ENCODE measurements at places on chromosomes 4 and X.
A peak's percentile ranks its signal among the peaks of the same experiment; 100 is the strongest.

- no peak for DNase-seq
These were observed 8.2 kb upstream of the YIPF6 start for GRCh38 chrX:68490644-68491043.

DNA sequence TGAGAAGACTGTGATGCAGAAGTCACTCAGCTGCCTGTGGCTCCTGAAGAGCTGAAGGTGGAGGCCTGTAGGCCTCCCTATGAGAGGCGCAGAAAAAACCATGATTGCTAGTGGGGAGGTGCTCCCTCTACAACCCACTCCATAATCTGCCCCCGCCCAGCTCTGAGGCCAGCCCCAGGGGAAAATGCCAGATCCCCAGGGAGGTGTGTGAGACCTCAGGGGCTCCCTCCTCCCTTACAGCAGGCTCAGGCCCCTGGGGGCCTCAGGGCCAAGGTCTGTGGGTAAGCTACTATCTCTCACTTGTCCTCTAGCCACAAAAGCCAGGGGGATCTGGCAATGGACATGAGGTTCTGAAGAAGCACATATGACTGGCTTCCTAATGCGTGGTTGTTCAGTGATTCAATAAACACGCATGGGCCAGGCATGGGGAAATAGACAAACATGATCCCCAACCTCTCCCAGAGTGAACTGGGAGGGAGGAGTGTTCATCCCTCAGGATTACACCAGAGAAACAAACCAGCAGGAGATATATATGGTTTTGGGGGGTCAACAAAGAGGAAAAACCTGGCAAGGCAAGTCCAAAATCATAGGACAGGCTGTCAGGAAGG, 51.0 kb upstream of the MTM1 start:
- DNase-seq = no peak

GRCh38 chr4:82462415-82462831, 32.0 kb downstream of the ENOPH1 start:
- DNase-seq = peak; percentile 93

DNA sequence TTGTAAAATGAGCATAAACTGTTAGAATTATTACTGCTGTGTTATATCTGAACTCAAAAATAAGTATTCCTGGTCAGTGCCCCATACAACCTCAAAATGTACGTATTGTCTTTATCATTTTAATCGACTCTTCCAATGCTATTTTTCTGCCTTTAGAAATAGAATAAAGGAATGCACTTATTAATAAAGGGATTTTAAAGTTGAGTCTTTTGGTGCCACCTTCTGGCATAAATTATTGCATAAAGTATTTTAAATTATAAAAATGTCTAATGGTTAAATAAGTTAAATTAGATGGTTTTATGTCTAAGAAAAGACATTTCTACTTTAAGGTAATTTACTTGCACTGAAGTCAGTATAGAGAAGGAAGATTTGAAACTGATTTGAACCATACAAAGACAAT, 424.0 kb upstream of the NDST4 start:
- DNase-seq = peak; percentile 0

GRCh38 chr4:175891851-175892250, 79.8 kb upstream of the GPM6A start:
- DNase-seq = peak; percentile 17

GRCh38 chr4:81221303-81222081, 6.5 kb upstream of the PRKG2 start:
- DNase-seq = no peak

DNA sequence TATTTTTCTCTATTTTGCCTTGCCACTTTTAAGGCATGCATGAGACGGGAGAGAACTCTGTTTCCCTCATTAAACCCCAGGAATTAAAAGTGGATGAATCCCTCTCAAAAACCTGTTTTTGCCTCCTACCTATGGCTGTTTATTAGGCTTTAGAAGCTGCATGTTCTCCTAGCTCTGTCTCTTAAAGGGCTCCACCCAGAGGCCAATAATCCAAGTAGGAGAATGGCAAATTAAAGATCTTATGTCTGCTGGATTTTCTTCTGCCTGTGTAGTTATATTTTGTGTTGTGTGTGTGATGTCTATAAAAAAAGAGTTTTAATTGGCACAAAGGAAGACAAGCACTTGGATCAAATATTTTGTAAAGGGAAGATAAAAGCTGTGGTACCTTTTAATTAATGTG, 32.4 kb downstream of the MAGEC1 start:
- no peak for DNase-seq

DNA sequence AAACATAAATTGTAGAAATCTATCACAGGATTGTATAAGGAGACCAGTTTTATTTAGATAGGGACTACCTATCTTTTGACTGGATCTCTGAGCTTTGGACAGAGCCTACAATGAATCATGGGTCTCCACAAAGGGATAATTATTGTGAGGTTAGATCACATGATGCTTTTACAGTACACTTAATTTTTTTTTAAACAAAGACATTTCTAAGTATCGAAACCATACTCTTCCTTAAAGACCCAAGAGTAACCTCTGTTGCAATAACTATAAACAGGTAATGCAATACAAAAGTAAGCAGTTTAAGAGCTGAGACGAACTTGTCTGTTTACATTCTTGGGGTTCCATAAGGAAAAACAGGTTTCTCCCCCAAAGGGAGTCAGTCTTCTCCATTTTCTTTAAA, 64.3 kb upstream of the GABRE start:
- no peak for DNase-seq

DNA sequence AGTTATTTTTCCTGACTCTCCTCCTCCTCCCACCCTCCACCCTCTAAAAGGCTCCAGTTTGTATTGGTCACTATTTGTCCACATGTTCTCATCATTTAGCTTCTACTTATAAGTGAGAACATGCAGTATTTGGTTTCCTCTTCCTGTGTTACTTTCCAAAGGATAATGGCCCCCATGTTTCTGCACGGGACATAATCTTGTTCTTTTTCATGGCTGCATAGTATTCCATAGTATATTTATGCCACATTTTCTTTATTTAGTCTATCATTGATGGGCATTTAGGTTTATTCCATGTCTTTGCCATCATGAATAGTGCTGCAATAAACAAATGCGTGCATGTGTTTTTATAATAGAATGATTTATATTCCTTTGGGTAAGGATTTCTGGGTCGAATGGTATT, 167.3 kb upstream of the GRID2 start:
- no peak for DNase-seq

- peak; percentile 1 for DNase-seq
These were observed 653.2 kb upstream of the GALNT7 start for GRCh38 chr4:172515266-172515879.

DNA sequence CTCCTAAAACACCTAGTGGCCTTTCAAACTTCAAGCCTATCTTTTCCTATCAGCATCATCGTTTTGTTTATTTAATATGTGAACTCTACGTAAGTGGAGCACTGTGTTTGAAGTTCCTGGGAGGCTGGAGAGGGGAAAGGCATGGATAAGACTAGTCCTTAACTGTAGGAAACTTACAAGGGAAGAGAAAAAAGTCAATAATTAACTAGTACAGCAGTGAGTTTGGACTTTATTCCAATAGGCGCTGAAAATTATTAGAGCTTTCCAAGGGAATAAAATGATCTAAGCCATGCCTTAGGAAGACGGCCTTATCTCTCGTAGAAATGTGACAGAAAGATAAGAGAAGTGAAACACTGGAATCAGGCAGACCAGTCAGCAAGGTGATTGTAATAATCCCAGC, 55.3 kb downstream of the AMOT start:
- no peak for DNase-seq

GRCh38 chrX:17679820-17680219, 57.5 kb upstream of the SCML1 start:
- DNase-seq = no peak

DNA sequence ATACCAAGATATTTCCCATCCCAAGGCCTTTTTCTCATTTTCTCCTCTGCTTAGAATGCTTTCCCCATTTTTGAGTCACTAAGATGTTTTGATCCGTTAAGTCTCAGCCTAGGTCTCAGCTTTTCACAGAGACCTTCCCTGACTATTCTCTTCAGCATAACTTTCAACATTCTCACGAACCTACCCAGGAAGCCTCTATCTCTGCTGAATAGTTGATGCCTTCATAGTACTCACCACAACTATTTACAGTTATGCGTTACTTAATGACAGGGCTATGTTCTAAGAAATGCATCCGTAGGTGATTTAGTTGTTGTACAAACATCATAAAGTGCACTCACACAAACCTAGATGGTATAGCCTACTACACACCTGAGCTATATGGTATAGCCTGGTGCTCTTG, 64.5 kb downstream of the ARL9 start:
- no peak for DNase-seq

DNA sequence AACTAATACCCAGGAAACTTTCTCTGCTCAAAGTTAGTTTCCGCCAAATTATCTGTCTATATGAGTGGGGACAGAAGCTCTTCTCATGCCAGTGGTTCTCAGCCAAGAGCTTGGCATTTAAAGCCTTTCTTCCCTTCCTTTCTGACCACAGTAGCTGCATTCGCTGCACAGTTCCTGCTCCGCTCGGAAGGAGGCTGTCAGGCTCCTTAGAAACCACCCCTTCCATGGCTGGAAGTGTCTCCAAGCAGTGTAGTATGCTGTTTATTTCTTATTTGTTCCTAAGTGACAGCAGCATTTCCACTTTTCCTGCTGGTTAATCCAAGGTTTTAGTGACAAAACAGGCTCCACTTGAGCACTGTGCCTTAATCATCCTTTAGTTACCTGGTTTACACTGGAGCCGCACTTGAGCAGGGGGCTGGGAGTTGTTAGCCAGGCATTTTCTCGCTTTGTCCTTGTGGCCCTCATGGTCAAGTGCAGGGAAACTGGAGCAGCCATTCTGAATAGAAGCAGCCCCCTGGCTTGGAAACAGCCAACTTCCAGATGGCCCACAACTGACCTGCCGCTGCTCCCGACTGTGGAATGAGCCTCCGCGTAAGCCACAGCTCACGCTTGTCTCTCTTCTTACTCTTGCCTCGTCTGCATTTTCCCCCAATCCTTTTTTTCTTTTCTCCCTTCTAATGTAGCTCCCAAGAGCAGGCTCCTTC, 739.4 kb upstream of the TENM3 start:
- DNase-seq = no peak

- no peak for DNase-seq
These were observed 619.5 kb upstream of the SMIM31 start for GRCh38 chr4:164134388-164134787.

GRCh38 chr4:110058677-110059076, 139.7 kb downstream of the ELOVL6 start:
- DNase-seq = no peak

DNA sequence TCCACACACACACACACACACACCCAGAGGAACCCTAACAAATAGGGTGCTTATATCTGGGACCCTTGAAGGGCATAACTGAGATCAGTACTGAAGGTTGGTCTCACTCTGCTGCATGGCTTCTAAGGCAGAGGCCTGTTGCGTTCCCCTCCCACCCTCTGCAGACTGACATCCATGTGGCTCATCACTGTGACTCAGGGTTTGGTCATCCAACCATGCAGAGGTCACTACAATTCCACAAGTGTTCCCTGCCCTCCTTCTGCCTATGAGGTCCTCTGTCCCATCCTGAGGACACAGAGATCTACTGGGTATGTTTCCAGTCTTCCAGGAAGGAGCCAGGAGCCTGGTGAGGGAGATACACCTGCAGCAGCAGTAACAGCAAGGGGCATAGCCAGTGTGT, 55.8 kb downstream of the XAGE2 start:
- DNase-seq = peak; percentile 2

GRCh38 chr4:150801833-150802232, 213.3 kb downstream of the LRBA start:
- DNase-seq = no peak

DNA sequence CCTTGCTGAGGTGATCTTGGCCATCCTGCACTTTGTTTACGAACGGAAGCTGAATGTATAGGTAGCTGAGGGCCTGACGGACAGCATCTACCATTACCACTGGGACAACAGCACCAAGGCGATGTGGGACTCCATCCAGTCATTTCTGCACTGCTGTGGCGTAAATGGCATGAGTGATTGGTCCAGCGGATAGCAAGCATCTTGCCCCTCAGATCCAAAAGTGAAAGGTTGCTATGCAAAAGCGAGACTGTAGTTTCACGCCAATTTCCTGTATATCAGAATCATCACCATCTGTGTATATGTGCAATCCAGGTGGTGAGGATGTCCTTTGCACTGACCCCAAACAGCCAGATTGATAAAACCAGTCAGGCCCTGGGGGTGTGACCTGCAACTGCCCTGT, 4.2 kb upstream of the PYURF start:
- DNase-seq = no peak

DNA sequence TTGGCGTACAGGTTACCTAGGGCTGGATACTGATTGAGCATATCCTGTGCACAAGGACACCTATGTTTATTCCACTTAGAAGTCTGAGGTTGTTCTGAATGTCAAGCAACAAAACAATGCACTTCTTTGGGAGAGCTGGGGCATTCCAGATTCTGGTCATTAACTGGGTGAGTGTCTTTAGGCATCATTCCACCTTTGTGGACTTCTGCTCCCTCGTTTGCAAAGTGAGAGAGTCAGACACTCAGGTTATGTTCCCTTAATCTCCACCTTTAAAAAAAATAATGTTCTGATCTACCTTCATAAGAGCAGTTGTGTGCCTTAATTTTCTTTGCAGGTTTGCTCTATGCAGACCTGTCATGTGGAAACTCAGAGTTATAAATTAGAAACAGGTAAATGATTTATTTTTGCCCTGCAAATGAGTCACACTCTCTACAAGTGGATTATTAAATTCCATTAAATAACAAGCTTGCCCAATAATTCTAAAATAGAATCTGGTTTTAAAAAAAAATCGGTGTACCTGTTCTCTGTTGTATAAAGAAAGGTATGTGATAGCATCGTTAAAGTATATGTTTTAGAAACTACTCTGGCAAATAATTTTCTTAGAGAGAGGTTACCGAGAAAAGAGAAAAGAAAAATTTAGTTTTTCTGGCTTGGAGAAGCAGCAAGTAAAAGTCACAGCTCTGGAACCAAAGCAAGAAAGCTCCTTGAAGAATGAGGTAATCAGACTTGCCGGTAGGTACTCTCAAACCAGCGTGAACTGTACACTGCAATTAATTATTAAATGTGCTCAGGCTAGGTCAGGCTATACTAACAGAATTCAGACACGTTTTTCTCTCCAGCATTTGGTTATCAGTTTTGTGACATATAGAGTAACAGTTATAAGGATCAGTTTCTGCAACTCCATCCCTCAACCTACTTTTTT, 93.2 kb downstream of the SORBS2 start:
- no peak for DNase-seq

DNA sequence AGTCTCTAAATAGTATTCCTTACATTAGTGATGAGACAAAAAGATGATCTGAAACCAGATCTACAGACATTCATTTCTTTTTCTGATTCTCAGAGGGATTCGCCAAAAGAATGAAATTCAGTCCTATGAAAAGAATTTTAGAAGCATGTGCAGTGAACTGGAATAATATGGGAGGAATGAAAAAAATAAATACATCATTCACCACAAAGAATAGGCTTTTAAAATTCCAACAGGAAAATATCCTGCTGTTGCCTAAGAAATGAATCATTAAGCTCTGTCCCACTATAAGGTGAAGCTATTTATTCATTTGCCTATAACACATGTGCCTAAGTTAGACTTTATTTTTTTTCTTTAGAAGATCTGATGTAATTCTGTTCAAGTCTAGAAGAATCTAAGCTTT, 165.9 kb downstream of the IL15 start:
- no peak for DNase-seq

- DNase-seq = no peak
These were observed 49.6 kb downstream of the ABLIM2 start for GRCh38 chr4:8108991-8109390.

DNA sequence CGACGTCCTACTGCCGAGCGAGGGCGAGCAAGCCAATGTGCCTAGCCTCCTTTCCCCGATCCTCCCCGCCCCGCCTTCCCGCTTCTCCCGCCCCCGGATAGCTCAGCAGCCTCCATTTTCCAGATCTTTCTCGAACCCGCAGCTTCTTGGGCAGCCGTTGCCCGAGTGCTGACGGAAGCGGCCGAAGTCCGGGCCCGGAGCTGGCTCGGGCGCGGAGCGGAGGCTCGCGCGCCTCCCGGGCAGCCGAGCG, 172 bp upstream of the HSPA4L start:
- DNase-seq = peak; percentile 85
